Stimulated activated CD4-positive, alpha-beta T cell treated with anti-CD3 and anti-CD28 coated beads, Interleukin-4, amount 100 ng/mL, for 4 hours (primary cell): ENCODE measurements at places on chromosomes 13 and 19.
A peak's percentile ranks its signal among the peaks of the same experiment; 100 is the strongest.

DNA sequence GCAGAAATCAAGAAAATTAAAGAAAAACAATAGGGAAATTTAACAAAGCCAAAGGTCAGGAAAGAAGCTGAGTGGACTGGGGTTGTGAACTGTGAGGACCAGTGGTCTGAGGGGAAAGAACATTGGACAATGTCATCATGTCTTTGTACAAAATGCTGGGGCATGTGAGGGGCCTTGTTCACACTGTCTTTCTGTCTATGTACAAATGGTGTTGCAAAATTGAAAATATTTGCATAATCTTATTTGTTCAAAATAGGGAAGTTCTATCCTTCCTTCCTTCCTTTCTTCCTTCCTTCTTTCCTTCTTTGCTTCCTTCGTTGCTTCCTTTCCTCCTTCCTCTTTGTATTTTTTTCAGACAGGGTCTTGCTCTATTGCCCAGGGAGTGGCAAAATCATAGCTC is 79.2 kb upstream of the SCEL start:
- no peak for DNase-seq

DNA sequence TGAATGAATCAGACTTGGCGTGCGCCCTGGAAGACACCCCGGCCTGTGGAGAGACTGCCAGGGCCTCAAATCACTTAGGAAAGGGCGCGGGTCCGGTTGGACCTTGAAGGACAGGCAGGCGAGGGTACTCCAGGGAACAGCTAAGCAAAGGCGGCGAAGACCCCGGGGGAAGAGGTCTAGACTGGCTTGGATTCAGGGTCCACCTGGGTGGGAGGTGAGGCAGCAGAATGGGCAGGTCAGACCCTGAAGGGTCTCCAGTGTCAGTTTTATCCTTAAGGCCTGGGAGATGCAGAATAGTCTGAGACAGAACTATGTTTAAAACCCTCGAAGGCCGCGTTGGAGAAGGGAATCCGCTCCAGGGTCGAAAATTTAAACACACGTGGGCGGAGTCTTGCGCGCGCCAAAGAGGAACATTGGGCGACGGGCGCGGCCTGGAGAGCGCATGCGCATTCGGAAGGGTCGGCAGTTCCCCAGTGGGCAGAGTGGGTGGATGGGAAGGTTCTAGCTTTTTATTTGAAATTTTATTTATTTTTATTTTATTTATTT is 567 bp upstream of the SMG9 start:
- DNase-seq, result peak; percentile 77

DNA sequence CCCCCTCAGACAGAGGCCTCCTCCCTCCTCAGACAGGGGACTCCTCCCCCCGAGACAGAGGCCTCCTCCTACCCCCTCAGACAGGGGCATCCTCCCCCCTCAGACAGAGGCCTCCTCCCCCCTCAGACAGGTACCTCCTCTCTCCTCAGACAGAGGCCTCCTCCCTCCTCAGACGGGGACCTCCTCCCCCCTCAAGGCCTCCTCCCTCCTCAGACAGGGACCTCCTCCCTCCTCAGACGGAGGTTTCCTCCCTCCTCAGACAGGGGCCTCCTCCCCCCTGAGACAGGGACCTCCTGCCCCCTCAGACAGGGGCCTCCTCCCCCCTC is 13.9 kb downstream of the C3 start:
- no peak for DNase-seq

DNA sequence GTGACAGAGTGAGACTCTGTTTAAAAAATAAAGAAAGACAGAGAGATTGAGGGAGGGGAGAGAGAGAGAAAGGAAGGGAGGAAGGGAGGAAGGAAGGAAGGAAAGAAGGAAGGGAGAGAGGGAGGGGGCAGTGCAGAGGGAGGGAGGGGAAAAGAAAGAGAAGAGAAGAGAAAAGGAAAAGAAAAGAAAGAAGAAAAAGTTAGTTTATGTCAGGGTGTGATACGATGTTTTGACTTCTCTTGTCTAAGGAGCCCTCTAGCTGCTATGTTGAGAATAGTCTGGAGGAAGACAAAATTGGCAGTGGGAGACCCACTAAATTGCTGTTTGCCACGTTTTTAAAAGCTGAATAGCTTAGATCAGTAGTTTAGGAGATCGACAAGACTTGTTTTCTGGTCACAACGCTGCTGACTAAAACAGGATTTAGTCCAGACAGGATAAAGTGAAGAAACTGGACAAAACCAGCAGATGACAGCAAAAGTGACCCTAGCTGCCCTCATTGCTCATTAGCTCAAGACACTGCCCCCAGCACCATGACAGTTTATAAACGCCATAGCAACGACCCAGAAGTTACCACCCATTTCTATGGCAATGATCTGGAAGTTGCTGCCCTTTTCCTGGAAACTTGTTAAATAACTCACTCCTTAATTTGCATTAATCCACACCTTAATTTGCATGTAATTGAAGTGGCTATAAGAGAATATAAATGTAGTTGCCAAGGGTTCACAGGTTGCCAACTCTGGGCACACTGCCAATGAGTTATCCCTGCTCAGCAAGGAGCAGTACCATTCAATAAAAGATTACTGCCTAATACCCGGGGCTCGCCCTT is 11.1 kb downstream of the TEX101 start:
- no peak for DNase-seq

DNA sequence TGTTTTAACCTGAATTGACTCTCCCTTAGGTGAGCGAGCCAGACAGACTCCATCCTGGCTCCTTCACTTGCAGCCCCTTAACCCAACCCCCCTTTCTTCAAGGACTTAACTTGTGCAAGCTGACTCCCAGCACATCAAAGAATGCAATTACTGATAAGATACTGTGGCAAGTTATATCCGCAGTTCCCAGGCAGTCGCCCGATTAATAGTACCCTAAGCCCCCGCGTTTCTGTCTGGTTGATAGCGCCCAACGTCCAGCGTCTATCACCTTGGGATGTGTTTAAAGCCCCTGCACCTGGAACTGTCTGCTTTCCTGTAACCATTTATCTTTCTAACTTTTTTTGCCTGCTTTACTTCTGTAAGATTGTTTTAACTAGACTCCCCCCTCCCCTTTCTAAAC is 6.2 kb downstream of the HSD17B14 start:
- no peak for DNase-seq

DNA sequence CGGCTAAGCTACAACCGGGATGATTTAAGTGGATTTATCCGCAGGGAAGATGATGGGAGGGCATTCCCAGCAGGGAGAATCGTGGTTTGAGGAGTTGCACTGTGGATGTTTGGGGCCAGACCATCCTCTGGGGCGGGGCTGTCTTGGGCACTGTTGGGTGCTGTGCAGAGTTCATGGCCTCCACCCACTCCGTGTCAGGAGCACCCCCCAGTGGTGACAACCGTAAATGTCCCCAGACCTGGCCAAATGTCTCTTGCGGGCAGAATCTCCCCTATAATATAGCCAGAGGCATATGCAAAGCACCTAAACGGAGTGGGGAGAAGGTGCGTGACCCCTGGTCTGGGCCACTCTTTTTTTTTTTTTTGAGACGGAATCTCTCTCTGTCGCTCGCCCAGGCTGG is 40.2 kb downstream of the SMIM24 start:
- peak; percentile 46 for DNase-seq

- no peak for DNase-seq
These were observed 22.9 kb upstream of the POMP start for GRCh38 chr13:28636069-28636468.

DNA sequence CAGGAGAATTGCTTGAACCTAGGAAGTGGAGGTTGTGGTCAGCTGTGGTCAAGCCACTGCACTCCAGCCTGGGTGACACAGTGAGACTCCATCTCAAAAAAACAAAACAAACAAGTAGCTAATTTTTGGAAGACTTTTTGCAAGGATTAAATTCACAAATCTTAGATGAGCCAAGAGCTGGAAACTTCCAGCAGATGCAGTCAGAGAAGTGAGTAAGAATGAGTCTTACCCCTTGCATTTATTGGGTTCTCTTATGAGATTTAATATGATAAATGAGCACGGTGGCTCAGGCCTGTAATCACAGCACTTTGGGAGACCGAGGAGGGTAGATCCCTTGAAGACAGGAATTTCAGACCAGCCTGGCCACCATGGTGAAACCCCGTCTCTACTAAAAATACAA is 44.9 kb upstream of the NBEA start:
- DNase-seq, result no peak

DNA sequence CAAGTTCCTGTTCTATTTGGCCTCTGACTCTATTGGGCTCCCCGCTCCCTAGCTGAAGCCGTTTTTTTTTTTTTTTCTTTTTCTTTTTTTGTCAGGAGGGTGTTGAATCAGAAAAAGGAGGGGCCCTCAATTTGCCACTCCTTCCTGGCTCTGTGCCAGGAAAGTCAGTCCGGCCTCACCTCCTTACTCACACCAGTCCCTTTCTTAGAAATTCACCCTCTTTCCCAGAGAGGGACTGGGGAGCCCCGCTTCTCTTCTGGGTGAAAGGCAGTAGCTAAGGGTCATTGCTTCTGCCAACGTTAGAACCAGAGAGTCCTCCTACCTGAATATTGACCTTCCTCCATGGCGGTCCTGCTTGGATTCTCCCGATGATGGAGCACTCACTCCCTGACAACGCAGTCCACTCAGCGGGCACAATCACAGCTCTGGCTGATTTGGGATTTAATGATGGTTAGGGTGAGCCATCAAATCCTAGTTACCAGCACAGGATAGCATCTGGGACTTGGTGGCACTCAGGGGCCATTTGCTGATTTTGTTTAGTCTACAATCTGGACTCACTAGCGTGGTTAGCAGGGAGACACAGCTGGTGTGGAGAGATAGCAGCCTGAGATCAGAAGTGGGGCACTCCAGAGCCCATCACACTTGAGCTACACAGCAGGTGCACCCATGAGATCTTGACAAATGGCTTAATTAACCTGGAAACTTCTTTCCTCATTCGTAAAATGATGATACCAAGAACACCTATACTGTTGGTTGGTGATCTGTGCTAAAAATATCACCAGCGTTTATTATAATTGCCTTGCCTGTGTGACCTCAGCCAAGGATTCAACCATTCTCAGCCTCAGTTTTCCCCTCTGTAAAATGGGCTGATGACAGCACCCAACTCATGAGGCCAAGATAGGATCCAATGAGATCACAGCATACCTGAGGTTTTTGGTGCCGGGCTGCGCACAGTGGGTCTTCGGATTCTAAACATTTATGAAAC is 2.2 kb downstream of the FCER2 start:
- DNase-seq, result no peak

GRCh38 chr19:41324231-41324702 is 14.3 kb downstream of the CCDC97 start:
- DNase-seq, result no peak

DNA sequence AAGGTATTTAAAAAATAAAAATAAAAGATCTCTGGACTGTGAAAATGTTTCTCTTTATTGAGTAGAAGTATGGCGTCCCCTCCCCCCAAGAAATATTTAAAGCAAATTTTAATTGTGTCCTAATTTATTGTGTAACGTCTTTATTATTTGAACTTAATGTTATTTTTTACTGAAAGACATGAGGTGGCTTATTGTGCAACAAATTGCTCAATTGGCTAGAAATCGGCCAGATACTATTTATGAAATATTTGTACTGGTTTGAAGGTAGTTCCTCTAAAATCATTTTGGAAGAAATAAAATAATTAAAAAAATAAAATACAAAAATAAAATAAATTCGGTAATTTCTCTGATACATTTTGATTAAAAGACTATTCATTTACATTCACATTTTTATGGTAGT is 162.3 kb downstream of the DACH1 start:
- DNase-seq, result no peak

DNA sequence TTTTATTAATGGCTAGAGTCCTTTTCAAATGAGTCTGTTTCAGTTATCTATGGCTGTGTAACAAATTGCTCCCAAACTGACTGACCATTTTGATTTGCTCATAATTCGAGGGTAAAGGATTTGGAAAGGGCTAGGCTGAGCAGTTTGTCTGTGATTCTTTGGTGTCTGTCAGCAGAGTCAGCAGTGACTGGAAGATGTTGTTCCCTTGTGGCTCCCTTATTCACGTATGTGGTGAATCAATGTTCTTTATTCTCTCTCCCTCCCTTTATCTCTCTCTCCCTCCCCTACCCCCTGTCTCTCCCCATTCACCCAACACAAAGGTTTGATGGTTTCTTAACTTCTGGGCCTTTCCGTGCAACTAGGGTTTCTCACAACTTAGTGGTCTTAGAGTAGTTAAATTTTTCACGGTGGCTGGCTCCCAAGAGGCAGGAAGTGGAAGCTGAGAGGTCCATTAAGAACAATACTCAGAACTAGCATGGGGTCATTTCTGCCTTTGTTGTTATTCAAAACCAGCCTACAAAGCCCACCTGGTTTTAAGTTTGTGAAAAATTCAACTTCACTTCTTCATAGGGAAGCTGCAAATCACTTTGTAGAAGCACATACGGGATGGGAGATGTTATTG is 772.5 kb upstream of the SLITRK1 start:
- no peak for DNase-seq

DNA sequence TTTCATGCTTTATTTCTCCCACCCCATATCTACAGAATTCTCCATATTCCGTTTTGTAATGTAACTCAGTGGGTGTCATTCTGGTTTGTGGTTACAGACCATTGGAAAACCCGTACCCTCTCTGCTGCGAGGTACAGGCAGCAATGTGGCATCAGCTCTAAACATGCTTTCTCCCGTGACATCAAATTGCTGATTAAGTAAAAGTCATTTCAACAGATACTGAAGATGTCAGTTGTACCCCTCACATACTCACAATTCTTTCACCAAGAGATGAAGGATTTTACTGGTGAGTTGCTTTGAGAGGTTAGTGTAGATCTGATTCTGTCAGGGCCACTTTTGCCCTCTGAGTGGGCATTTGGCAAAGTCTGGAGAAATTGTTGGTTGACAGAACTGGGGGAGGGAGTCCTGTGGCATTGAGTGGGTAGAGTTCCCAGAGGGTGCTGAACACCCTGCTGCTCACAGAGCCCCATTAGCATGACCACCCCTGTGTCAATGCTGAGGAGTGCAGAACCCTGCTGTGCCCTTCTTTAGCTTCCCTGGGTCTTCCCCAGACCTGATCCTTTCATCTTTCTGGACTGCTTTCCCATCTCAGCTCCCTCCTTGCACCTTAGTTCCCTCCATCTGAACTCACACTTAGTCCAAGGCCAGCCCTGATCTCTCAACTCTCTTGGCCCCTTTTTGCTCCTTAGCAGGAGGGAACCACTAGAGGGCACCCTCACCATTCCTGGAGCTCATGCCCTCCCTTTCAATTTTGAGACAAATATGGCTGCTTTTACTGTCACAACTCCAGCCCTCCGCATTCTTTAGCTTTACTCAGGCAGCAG is 39.9 kb upstream of the CEACAM8 start:
- peak; percentile 20 for DNase-seq

DNA sequence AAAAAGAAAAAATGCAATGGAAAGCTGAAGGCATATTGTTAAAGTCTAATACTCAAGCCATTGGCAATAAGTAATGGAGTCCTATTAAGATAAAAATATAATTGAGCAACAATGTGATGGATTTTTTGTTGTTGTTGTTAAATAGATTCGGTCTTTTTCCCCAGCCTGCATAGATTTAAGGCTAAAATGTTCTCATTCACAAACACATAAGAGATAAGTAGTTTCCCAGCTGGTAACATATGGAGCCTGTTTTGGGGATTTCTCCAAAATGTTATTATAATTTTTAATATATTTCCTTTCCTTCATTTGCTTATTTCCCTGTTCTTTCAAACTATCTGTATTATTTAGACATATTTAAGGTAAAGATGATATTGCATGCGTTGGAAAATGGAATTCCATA is 1149.1 kb upstream of the PRR20A start:
- no peak for DNase-seq
